ENCODE measurements at places on chromosomes 5 and 9. TPM values are rescaled to one million over a fixed set of nuclear protein-coding genes. Genes with fewer than 3 reads are reported as not detected.

CCNH gene
- total RNA-seq: 40.1 TPM

GMCL2 gene
- not detected for total RNA-seq

TTC16 gene
- total RNA-seq: not detected

ADGRD2 gene
- total RNA-seq: not detected

FBXL7 gene
- 25.3 TPM for total RNA-seq

SLC1A3 gene
- total RNA-seq: 1.6 TPM

GFRA3 gene
- 1.1 TPM for total RNA-seq

RASEF gene
- 0.25 TPM for total RNA-seq

LRRC19 gene
- not detected for total RNA-seq

S1PR3 gene
- total RNA-seq: 2.9 TPM

PCDHGB1 gene
- 9.6 TPM for total RNA-seq

FAT2 gene
- total RNA-seq: 0.02 TPM

TXNDC8 gene
- total RNA-seq: not detected

HSPA5 gene
- total RNA-seq: 126 TPM

AGPAT2 gene
- total RNA-seq: 72.8 TPM

PDGFRB gene
- total RNA-seq: 2.9 TPM

Measured in glutamatergic neuron (in vitro differentiated cells).